Muscle of leg (tissue), 16 donors: ENCODE measurements at places on chromosomes 1 and 21. TPM values are rescaled to one million over a fixed set of nuclear protein-coding genes. Genes with fewer than 3 reads are reported as not detected.

GRCh38 chr1:99745061-99745460 lies 21.4 kb downstream of the FRRS1 start:
- no peak overlapping the region for H3K27ac ChIP-seq
- no peak overlapping the region for H3K4me3 ChIP-seq
- H3K36me3 ChIP-seq: peaks cover 3% of the 10 kb centered on the region
- DNase-seq: no peak
- no peaks in the 10 kb centered on the region for H3K4me1 ChIP-seq
- no peaks in the 10 kb centered on the region for H3K27me3 ChIP-seq

GRCh38 chr1:26537951-26538352 lies 8.4 kb downstream of the RPS6KA1 start:
- peaks cover 50% of the 10 kb centered on the region for H3K4me1 ChIP-seq
- H3K4me3 ChIP-seq: no peak overlapping the region
- no peak overlapping the region for H3K27ac ChIP-seq
- no peaks in the 10 kb centered on the region for H3K36me3 ChIP-seq

DNA sequence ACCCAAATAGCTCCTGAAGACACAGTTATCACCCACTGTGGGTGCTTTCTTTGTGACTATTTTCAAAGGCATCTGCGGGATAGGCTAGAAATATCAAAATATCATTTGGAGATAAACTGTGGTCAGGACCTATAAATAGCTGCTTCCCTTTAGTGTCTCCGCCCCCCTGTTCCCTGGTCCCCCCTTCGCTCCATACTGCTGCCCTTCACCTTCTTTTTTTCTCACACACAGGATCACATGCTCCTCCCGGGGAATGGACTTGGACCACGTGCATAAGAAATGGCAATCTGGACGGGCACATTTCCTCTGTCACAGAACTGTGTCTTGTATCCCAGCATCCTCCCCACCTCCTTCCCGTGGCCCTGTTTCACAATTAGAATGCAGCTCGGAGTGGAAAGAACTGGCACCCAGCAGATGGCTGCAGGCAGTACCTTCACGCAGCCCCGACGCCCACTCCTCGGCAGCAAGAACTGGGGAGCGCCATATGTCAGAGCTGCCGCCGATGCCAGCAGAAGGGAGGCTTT lies 68.8 kb upstream of the SSX2IP start:
- peaks cover 6% of the 10 kb centered on the region for H3K27me3 ChIP-seq
- no peak overlapping the region for H3K27ac ChIP-seq
- H3K36me3 ChIP-seq: no peaks in the 10 kb centered on the region
- no peak overlapping the region for H3K4me3 ChIP-seq
- no peaks in the 10 kb centered on the region for H3K4me1 ChIP-seq

DNA sequence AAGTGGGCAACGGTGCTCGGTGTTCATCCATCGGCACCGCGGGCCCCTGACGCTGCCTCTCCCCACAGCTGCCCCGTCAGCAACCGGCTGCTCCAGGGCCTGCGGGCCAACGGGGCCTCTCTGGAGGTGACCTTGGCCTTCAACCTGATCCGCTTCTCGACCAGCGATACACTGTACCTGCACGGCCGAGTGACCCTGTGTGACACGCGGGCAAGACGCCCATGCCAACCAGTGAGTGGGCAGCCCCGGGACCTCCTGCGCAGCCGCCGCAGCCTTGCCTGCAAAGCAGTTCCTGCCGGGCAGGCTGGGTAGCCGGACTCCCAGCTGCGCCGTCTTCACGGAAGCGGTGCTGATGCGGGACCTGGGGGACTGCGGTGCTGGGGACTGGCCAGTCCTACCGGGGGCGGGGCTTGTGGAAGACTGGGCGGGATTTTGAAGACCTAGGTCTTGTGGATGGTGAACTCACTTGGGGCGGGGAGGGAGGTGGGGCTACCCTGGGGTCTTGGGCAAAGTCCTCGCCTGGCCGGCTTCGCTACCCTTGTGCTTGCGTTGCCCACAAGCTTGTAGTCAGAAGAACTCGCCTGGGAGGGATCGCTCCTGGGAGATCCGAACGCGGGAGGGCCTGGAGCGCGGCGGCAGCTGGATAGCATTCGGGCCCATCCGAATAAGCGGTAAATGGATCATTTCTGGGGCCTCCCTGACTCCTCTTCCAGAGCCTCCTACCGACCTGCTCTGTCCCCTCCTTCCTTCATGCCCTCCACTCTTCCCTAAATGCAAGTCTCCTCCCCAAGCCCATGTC lies 8.8 kb upstream of the CEP85 start:
- no peaks in the 10 kb centered on the region for H3K36me3 ChIP-seq
- H3K4me1 ChIP-seq: peaks cover 12% of the 10 kb centered on the region
- DNase-seq: peak; percentile 53
- H3K4me3 ChIP-seq: peak overlapping the region; percentile 41
- H3K27ac ChIP-seq: no peak overlapping the region
- peaks cover 24% of the 10 kb centered on the region for H3K27me3 ChIP-seq

GRCh38 chr21:28833182-28833581 lies 159.5 kb downstream of the LTN1 start:
- no peaks in the 10 kb centered on the region for H3K4me1 ChIP-seq
- DNase-seq: no peak
- no peak overlapping the region for H3K27ac ChIP-seq
- no peak overlapping the region for H3K4me3 ChIP-seq
- no peaks in the 10 kb centered on the region for H3K36me3 ChIP-seq
- H3K27me3 ChIP-seq: no peaks in the 10 kb centered on the region

- H3K4me3 ChIP-seq: no peak overlapping the region
- no peaks in the 10 kb centered on the region for H3K4me1 ChIP-seq
- H3K27ac ChIP-seq: no peak overlapping the region
- DNase-seq: no peak
- no peaks in the 10 kb centered on the region for H3K36me3 ChIP-seq
Measured at GRCh38 chr1:227470688-227471087, 92.7 kb upstream of the ZNF678 start.

DNA sequence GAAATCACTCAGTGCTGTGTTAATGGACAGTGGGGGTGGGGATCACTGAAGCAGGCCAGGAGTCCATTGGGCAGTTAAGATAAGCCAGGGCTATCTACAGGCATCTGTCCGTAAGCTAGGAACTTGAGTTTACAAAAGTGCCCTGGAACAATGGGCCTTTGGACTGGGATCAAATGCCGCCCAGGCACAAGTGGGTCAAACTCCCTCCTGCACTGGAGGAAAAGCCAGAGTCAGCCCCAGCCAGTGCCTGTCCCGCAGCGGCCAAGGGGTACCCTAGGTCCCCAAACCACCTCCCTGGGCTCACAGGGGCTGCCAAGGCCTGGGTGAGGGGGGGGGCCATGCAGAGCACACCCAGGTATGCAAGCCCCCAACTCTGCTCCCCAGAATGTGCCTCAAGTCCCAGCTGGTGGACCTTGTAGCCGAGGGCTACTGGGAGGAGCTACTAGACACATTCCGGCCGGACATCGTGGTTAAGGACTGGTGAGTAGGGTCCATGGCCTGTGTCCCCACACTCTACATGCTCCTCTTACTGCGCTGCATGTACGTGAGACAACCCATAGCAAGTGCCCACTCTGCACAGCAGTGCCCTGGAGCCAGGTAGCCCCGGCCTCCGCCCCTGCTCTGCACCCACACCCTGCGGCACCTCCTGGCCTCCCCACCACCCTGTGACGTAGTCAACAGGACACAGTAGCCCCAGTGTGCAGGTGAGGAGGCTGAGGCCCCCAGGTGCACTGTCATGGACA lies 7.7 kb downstream of the FBXO6 start:
- DNase-seq: no peak
- no peak overlapping the region for H3K4me3 ChIP-seq
- no peaks in the 10 kb centered on the region for H3K27me3 ChIP-seq
- peaks cover 48% of the 10 kb centered on the region for H3K36me3 ChIP-seq

- no peaks in the 10 kb centered on the region for H3K27me3 ChIP-seq
- peak overlapping the region; percentile 76 for H3K27ac ChIP-seq
- peaks cover 61% of the 10 kb centered on the region for H3K36me3 ChIP-seq
- DNase-seq: peak; percentile 52
Measured at GRCh38 chr1:36350659-36351226, 27.3 kb upstream of the EVA1B start.

DNA sequence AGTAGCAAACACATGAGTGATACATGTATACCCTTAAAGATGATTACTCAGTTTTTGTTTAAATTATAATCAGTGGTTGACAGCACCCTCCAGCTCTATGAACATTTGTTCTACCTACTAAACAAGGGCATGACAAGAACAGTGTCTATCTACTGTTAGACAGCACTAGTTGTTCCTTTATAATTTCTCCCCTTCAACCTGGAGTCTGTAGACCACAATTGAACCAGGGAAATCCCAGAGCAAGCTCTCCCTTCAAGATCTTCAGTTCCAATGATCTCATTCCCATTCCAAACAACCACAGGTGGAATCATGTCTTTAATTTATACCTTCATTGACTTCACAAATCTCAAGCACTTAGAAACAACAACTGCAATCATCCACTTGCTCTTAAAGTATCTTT lies 216.1 kb downstream of the HHIPL2 start:
- H3K27ac ChIP-seq: no peak overlapping the region
- no peaks in the 10 kb centered on the region for H3K36me3 ChIP-seq
- no peak for DNase-seq
- no peaks in the 10 kb centered on the region for H3K4me1 ChIP-seq
- H3K27me3 ChIP-seq: no peaks in the 10 kb centered on the region

- peaks cover 53% of the 10 kb centered on the region for H3K4me1 ChIP-seq
- H3K27me3 ChIP-seq: peaks cover 15% of the 10 kb centered on the region
- H3K36me3 ChIP-seq: no peaks in the 10 kb centered on the region
Measured at GRCh38 chr21:41751611-41752011, 15.2 kb downstream of the RIPK4 start.

DNA sequence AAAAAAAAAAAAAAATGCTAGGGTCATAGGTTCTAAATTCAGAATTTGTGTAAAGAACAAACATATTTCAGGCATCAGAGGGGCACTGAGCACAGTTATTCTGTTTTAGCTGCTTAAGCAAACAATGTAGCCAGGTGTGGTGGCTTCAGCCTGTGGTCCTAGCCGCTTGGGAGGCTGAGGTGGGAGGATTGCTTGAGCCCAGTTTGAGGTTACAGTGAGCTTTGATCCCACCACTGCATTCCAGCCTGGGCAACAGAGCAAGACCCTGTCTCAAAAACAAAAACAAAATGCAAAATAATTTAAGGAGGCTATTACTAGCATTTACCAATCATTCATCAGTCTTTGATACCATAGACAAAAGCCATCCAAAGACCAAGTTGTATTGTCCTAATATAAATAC lies 49.7 kb upstream of the CDC42BPA start:
- H3K27me3 ChIP-seq: no peaks in the 10 kb centered on the region
- H3K4me3 ChIP-seq: no peak overlapping the region
- no peaks in the 10 kb centered on the region for H3K36me3 ChIP-seq

DNA sequence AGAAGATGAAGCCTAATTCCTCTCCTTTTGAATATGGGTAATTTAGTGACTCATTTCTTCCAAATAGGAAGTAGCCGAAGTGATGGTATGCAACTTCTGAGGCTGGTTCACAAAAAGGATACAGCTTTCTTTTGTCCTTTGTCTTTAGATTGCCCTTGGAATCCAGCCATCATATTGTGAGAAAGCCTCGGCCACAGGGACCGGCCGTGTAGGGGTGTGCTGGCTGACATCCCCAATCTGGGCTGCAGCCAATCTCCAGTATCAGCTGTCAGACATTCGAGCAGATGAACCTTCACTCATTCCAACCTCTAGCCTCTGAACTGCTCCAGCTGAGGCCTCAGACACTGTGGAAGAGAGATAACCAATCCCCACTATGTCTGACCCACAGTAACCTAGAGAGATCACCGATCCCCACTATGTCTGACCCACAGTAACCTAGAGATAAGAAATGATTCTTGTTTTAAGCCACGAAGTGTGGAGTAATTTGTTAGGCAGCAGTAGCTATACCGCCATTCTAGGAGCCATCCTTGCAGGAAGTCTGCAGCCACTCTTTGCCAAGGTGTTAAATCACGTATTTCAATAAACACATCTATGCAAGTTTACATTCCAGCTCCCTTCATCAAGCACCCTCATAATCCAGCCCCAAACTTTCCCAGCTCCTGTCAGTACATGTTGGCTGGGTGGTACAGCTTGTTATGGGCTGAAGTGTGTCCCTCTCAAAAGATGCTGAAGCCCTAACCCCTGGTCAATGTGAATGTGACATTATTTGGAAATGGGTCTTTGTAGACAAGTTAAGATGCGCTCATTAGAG lies 2.9 kb upstream of the DIP2A start:
- H3K4me1 ChIP-seq: peaks cover 42% of the 10 kb centered on the region
- H3K27me3 ChIP-seq: no peaks in the 10 kb centered on the region
- DNase-seq: peak; percentile 73
- no peak overlapping the region for H3K4me3 ChIP-seq
- peak overlapping the region; percentile 69 for H3K27ac ChIP-seq

GRCh38 chr1:198199105-198199504 lies 42.3 kb downstream of the NEK7 start:
- no peak overlapping the region for H3K4me3 ChIP-seq
- H3K27ac ChIP-seq: no peak overlapping the region
- no peaks in the 10 kb centered on the region for H3K4me1 ChIP-seq
- no peaks in the 10 kb centered on the region for H3K36me3 ChIP-seq

GRCh38 chr1:53348486-53349368 lies 20.9 kb upstream of the LRP8 start:
- no peak overlapping the region for H3K4me3 ChIP-seq
- H3K4me1 ChIP-seq: peaks cover 5% of the 10 kb centered on the region
- no peaks in the 10 kb centered on the region for H3K36me3 ChIP-seq
- H3K27me3 ChIP-seq: peaks cover 2% of the 10 kb centered on the region
- no peak for DNase-seq

DNA sequence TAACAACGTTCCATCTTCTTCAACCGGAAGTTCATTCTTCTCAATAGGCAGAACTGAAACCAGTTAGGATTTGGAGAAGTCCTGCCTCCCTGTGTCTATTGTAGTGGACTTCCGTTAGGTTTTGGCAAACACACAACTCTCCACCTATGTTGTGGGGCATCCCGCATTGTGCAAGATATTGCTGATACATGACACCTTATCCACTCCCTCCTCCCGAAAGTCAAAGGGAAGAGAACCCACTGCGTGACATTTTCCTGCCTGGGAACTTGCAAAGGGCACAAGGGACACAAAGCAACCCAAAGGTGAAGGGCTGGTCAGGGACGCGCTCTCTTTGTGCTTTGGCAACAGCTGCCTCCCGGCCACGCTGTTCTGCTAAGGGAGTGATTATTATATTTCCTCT lies 164.8 kb downstream of the TPR start:
- no peak for DNase-seq
- H3K4me1 ChIP-seq: no peaks in the 10 kb centered on the region
- H3K27me3 ChIP-seq: no peaks in the 10 kb centered on the region
- H3K36me3 ChIP-seq: no peaks in the 10 kb centered on the region
- H3K27ac ChIP-seq: no peak overlapping the region
- H3K4me3 ChIP-seq: no peak overlapping the region

The TMEM52 gene
- 66.3 TPM for total RNA-seq

The RAB25 gene
- total RNA-seq: not detected

The SAMD11 gene
- 8.1 TPM for total RNA-seq

The SNAPIN gene
- total RNA-seq: 53.0 TPM

The CLCA4 gene
- not detected for total RNA-seq

The GPR137B gene
- 2.9 TPM for total RNA-seq

The FAM163A gene
- total RNA-seq: 0.31 TPM

The TNFSF4 gene
- 1.4 TPM for total RNA-seq

The KCNE2 gene
- total RNA-seq: 0.22 TPM

The FAM3B gene
- total RNA-seq: 0.27 TPM
